ENCODE measurements at places on chromosomes 13 and 19.

DNA sequence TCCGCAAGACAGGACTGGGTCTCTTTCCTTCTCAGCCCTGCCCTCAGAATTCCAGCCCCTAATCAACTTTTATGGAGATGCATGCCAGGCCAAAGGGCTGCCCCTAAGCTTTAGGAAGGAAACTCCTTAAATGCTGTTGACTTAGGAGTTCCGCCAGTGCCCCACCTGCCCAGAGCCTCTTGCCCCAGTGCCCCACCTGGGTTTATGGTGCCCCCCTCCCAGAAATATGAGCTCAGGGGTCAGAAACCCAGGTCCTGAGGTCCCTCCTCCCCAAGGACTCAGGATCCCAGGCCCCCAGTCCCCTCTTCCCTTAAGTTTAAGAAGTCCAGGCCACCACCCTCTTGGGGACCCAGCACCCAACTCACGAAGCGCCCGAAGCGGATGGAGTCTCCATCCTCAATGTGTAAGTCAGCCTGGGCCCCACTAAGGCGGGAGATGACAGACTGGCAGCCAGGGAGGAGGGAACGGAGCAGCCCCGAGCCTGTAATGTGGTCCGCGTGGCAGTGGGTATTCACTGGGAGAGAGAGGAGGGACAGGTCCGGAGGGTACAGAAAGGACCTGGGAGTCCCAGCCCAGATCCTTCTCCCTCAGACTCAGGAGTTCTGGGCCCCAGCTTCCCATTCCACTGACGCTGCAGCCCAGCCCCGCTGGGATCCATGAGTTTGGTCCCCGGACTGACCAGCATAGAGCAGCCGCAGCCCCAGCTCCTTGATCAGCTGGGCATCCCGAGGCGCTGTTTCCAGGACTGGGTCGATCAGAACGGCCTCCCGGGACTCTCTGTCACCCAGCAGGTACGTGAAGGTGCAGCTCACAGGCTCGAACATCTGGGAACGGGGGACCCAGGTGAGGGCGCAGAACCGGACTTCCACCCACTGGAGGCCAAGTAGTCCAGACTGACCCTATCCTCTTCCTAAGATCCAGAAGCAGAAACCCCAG lies 897 bp downstream of the ETHE1 start:
- DNase-seq: no peak

DNA sequence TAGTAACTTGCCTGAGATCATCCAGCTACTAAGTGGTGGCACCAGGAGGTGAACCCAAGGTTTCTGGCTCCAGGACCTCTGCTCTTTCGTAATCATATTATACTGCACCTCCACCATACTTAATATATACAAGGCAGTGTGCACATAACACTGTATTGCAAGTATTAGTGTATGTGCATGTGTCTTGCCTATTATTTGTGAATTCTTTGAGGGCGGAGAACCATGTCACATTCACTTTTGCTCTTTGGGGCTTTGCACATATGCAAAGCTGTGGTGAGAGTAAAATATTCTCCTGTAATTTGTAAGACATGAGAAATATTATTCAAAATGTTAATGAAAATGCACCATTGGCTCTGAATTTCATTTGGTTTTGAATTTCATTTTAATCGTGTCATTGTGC lies 78.6 kb downstream of the DGKH start:
- DNase-seq: no peak

GRCh38 chr13:69980799-69981198 lies 126.8 kb upstream of the ATXN8OS start:
- DNase-seq: no peak

DNA sequence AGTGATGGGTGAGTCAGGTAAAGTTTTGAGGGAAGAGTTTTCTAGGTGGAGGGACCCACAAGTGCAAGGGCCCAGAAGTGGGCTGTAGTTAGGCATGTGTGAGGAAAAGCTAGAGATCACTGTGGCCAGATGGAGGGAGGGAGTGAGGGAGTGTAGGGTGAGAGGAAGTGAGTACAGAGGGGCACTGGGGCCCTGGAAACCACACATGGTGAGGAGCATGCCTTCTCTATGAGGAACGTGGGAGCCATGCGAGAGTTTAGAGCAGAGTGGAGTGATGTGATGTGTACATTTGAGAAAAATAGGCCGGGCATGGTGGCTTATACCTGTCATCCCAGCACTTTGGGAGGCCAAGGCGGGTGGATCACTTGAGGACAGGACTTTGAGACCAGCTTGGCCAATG lies 14.7 kb upstream of the SHKBP1 start:
- no peak for DNase-seq

- no peak for DNase-seq
Observed at GRCh38 chr19:35585848-35586247, at the start of gene PMIS2. Gene PMIS2 (plus strand): TSS chr19:35586173. CDS start chr19:35586260, 87 bp downstream.

Measured in cerebellar nuclear complex (tissue), 1 donor.